ENCODE measurements at places on chromosomes 4 and X.

- DNase-seq: no peak
Measured at GRCh38 chr4:48967631-48968030, 18.4 kb upstream of the CWH43 start.

DNA sequence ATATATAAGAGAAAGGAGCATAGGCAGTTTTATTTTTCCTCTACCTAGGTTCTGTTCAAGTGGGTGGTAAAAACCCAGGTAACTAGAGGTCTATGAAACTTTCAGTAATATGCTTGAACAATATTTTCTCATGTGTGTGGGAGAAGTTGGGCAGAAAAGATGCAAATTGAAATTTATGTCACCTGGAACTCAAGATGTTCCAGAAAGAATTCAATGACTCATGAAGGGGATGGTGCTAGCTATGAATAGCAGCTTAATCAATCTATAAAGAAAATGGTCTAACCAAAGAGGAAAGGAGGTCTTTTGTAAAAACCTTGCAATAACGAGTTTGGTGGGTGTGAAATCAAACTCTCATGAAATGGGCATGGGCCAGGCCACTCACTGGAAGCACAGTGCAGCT is 263.8 kb downstream of the INPP4B start:
- no peak for DNase-seq

DNA sequence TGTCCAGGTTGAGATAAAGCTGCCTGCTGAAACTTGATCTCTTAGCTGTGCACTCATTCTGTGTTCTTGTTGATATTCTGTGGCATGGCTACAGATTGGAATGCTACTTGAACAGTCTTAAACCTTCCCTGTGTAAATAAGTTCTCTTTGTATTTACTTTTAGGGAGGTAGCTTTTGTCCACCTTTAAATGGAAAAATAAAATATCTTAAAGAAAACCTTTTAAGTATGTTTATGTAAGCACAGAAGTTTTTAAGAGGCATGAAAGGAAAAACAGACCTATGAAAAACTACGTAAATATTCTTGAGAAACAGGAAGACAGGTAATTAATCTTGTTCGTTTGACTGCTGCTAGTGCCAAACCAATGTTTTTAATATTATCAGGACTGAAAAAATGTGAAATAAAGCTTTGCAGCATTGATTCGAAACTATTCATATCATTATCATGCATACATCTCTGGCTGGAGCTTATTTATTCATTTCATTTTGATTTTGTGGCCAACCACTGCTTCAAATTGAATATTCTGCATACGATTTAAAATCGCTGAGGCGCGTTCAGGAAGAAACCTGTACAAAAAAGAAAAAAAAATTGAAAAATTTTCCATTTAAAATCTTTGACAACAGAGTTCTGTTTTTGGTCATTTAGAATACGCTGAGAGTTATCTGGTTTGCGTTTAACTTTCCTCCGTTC is 17.8 kb downstream of the HSD17B13 start:
- DNase-seq: no peak

GRCh38 chr4:34733185-34733941 is 1511.0 kb downstream of the ARAP2 start:
- no peak for DNase-seq

DNA sequence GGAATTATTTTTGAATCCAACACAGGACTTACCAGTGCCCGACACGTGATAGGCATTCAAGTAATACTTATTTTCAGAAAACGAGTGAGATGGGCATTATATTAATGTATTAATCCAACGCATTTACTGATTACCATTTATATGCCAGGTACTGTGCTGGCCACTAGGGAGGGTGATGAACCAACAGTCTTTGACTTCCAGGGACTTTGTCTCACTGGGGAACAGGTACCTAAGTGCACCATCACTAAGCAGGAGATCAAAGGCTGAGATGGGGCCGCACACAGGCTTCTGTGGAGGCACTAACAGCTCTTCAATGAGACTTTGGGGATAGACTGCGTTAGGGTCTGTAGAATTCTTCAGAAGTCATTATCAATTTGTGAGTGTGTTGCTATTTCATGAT is 5.7 kb upstream of the TADA2B start:
- DNase-seq: no peak

- no peak for DNase-seq
Measured at GRCh38 chrX:48569958-48570357, 4.3 kb upstream of the RBM3 start.

- no peak for DNase-seq
Measured at GRCh38 chr4:138916763-138917162, 98.8 kb upstream of the NOCT start.

- DNase-seq: no peak
Measured at GRCh38 chr4:189162888-189163287, 777.8 kb upstream of the FRG1 start.

DNA sequence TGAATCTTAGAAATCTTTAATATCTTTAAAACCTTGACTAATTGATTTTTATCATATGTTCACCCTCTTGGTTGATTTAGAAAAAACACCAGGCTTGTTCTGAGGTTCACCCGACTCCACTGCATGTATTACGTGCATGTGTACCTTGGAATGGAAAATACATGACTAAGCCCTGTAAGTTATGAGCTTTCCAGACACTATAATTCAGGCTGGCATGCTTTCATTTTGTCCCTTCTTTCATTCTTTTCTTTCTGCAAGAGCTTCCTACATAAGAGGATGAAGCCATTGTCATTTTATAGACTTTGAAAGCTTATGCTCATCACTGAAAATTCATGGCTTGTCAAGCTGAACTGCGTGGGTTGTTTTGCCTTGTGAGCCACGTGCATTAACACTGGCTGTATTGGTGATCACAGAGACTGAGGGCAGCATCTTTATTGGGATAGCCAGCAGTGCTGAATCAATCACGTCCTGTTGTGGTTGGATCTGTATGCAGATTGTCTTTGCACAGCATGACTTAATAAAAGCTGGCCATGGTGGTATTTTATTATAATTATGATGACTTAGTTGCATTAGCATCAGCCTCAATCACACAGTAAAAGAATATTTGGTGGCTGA is 141.9 kb downstream of the SLIT2 start:
- DNase-seq: no peak

DNA sequence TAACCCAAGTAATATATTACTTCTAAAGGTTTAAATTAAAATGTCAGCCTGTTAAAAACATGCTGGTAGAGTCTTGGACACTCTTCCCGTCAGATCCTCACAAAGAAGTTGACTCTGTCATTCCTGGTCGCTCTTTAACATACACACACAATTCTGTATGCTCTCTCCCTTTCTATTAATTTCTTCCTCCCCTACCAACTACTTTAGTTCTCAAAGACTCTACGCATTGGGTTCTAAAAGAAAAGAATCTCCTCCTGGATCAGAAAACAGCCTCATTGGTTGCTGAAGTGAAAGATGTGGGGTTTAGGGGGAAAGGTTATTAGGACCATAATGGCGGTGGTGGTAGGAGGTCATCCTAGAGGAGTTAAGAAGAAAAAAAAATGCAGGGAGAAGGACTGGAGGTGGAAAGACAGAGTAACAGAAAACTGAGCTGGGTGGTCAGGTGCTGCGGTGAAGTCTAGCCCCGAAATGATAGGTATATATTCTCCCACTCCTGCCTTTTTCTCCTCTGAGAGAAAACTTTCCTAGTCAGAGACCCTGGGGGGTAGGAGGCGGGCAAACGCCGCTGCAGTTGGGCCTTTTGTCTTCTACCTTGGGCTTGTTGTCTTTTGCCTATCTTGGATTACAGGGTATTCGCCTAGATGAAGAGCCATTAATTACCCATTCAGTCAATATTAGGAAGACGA is 5.2 kb upstream of the PITX2 start:
- DNase-seq: no peak

DNA sequence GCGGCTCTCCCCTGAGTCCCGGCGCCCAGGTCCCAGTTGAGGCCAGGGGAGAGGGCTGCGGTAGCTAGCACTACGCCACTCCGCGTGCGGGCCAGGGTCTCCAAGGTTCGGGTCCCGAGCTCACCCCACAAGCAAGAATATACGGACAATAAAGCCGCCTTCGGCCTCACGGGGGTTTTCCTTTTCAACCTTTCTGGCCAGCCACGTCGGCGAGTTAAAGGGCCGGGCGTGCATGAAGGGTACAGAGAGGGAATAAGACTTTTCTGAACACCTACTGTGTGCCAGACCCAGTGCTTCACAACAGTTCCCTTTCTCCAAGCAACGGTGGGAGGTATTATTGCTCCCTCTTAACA is 138.5 kb upstream of the ZIC3 start:
- no peak for DNase-seq

DNA sequence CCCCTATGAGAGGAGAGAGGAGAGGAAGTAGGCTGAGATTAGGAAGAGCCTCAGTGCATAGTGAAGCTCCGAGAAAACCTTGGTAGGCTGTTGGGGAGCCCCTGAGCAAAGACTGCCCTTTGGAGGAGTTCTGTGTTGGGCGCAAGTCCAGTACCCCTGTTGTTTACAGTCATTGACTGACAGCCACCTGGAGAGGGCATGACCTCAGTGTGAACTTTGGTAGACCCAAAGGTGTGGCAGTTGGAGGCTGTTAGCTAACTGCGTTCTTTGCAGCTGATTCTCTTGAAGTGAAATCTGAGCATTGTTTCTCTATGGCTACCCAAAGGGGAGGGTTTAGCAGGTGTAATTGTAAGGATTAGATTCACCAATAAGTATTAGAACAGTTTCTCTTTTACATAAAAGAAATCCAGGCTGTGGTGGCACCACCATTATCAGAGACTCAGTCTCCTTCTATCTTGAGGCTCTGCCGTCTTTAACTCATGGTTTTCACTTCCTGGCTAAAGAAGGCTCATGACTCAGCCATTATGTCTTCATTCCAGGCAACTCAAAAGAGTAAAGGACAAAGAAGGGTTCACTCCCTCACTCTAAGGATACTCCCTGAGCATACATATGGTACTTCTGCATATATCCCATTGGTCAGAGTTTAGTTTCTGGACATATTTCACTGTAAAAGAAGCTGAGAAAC is 33.4 kb downstream of the ANXA3 start:
- no peak for DNase-seq

DNA sequence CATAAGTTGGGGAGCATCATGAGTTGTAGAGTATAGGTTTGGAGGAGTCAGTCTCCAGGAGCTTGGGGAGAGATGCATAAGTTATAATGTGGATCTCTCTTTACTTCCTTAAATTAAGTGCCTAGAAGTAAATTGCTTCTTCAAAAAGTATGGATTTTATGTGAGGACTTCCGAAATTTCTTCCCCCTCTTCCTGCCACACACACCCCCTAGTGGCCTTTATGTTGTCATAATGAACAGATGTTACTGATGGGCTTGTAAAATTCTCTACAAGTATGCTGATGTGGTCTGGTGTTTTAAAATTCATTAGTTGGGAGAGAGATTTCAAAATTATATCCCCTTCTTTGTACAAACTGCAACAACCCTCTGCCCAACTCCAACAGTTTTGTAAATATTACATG is 2.3 kb upstream of the METTL14 start:
- DNase-seq: no peak

DNA sequence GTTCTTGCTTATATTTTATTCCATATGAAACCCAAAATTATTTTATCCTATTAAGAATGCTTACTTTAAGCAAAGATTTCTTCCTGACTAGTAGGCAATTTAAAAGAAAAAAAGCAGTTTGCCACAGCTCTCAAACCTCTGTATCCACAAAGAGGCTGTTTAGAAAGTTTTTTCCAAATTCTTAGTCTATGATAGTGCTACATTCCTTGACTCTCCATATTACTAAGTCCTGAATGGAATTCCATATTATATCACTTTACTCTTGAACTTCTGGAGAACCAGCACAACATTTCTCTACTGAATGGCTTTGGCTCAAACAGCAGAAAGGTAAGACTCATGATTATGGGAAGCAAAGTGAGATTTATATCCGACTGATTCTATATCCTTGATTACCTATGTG is 8.3 kb downstream of the SLC10A6 start:
- DNase-seq: no peak

DNA sequence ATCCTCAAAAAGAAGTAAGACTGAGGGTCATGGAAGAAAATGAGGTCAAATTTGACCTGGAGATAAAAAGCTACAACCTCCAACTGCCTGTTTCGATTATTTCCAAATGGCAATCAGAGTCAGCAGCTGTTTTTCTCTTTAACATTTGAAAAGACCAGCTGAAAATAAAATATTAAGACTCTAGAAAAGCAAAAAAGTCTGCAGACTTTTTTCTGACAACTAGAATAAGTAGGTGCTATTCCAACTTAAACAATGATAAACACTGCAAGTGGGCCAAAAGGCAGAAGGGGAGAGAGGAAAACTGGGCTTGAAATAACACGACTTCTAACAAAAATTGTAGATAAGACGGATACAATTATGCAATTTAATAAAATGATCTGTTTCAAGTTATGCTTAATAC is 110.4 kb downstream of the LRBA start:
- no peak for DNase-seq

GRCh38 chr4:186806679-186807421 is 83.2 kb upstream of the FAT1 start:
- DNase-seq: no peak

- DNase-seq: no peak
Measured at GRCh38 chr4:185518494-185518893, 16.8 kb downstream of the PDLIM3 start.

DNA sequence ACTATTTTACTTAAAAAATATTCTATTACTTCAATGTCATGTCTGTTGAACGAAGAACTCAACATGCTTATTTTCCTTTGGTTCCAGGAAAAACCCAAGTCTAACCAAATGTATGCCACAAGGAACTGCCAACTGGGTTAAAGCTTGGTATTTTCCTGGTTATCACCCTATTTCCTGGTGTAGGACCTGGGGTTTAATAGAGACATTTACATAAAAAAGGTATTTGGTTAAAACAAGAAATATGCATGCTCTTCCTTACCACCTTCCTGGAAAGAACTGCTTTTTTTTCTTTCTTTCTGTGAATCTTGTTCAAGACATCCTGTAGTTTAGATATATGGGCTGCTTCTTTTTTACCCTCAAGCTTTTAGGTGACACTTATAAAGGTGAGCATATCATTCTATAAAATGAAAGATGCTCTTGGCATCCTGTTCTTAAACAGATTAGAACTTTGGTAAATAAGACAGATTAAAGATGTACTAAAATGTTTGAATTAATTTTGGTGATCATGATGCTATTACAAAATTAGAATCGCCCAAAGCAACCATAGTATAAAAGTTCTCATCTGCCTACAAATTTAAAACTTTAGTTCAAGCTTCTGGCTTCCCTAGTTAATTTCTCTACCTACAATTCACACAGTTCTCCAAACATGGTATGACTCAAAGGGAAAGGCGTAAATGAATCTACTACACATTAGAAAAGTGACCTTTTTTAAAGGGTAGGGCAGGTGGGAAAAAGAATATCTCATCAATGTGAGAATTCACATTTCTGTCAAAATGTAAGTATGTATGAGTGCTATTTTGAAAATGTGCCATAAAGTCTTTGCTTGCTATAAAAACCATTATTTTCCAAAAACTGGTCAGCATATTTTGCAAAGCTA is 103.5 kb downstream of the CNOT6L start:
- no peak for DNase-seq

GRCh38 chrX:103793545-103793940 is 16.9 kb downstream of the PLP1 start:
- no peak for DNase-seq

GRCh38 chr4:77001907-77002306 is 52.4 kb downstream of the SEPTIN11 start:
- no peak for DNase-seq

DNA sequence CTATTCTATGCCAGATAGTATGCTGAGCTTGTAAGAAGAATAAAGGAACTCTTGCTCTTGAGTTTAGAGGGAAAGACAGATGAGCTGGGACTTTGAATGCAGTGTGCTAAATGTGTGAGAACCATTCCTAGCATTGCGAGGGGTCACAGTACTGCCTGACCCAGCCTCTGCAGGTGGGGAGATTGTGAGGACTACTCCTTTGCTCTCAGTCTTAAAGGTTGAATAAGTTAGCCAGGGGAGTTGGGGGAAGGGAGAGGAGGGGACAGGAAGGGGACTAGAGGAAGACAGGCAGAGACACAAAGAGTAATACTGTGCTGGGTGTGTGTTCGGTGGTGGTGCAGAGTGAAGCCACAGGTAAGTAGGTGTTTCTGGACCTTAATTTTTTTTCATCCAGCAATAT is 41.7 kb downstream of the DCUN1D4 start:
- no peak for DNase-seq
